ENCODE measurements at places on chromosomes 4 and X.

GRCh38 chrX:15854712-15855567, at the start of gene AP1S2:
AP1S2 (minus strand) TSS chrX:15854813; CDS start chrX:15852524, 2,289 bp downstream.
- peak; percentile 62 for DNase-seq

- no peak for DNase-seq
Measured at GRCh38 chr4:1233641-1234308, 15.2 kb downstream of the CTBP1 start.

DNA sequence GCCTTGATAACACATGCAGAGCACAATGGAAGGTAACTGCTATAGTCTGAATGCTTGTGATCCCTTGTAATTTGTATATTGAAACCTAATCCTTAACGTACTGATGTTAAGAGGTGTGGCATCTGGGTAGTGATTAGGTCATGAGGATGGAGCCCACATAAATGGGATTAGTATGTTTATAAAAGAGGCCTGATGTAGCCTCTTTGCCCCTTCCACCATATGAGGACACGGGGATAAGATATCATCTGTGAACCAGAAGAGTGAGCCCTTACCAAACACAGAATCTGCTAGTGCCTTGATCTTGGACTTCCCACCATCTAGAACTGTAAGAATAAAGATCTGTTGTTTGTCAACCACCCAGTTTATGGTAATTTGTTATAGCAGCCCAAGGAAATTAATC, 1074.2 kb upstream of the INTU start:
- DNase-seq = no peak

DNA sequence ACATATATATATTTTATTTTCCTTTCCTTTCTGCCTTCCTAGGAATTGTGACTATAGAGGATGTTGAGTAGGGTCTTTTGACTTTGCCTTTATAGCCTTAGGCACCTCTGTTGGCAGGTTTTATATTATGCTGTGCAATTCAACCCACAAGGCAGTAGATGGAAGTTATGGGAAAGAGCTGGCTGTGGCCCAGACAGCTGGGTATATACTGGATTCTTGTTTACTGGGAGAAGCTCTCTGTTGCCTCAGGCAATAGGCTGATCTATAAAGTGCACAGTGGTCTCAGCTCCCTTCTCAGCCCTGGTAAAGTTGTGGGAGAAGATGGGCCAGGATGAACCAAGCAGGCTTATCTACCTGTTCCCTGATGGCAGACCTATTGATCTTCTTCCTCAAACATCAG, 342.0 kb downstream of the GBA3 start:
- no peak for DNase-seq

GRCh38 chr4:125801373-125801772, 486.6 kb downstream of the FAT4 start:
- DNase-seq = no peak

GRCh38 chr4:23814996-23815660, 74.7 kb downstream of the PPARGC1A start:
- no peak for DNase-seq
